Cerebellar cortex (tissue), 1 donor: ENCODE measurements at places on chromosomes 2 and 18.

- peak; percentile 28 for DNase-seq
Observed at GRCh38 chr2:197286805-197287595, 23.6 kb downstream of the ANKRD44 start.

- no peak for DNase-seq
Observed at GRCh38 chr2:217835931-217836891, 166.6 kb downstream of the TNS1 start.

DNA sequence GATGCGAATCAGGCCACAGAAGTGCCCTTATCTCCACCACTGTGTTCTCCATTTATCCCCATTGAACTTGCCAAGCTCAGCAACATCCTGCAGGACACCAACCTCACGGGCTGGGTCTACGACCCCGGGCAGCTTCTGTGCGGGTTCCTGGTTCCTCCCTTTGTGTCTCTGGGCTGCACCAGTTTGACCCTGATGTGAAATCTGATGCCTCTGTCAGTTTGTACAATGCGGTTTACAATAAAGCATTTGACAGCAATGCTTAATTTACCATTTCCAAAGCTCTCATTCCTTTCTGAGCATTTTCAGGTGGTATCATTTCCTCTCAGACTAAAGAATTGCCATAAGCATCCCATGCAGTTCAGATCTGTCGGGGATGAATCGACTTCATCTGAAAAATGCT, 3.3 kb upstream of the TMEM18 start:
- DNase-seq, result no peak

GRCh38 chr2:161391737-161392506, 24.2 kb upstream of the TBR1 start:
- DNase-seq, result no peak
